Activated CD8-positive, alpha-beta T cell treated with anti-CD3 and anti-CD28 coated beads, Interleukin-2, amount 10 ng/mL, durations not matched to agents 7 days and 5 days (primary cell): ENCODE measurements at places on chromosomes 4 and X.

DNA sequence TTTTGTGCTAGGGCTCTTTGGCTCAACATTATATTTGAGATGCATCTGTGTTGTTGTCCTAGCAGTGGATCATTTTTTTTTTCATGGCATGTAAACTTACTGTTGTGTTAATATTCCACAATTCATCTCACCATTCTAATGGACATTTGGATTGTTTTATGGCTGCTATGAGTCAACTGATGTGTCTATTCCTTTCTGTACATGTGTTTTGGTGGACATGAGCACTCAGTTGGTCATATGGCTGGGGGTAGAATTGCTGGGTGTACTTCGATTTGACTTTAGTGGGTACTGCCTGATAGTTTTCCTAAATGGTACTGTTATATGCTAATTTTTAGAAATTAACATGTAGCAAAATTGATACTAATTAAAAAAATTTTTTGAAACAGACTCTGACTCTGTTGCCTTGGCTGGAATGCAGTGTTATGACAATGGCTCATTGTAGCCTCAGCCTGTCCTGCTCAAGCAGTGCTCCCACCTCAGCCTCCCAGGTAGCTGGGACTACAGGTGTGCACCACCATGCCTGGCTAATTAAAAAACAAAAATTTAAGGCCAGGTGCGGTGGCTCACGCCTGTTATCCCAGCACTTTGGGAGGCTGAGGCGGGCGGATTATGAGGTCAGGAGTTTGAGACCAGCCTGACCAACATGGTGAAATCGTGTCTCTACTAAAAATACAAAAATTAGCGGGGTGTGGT lies 9.0 kb downstream of the FAM193A start:
- DNase-seq: no peak

GRCh38 chr4:66187175-66187720 lies 517.0 kb upstream of the EPHA5 start:
- DNase-seq: no peak

GRCh38 chr4:103786014-103786413 lies 66.2 kb upstream of the TACR3 start:
- no peak for DNase-seq

GRCh38 chr4:155430895-155431795 lies 54.4 kb upstream of the MAP9 start:
- DNase-seq: no peak

DNA sequence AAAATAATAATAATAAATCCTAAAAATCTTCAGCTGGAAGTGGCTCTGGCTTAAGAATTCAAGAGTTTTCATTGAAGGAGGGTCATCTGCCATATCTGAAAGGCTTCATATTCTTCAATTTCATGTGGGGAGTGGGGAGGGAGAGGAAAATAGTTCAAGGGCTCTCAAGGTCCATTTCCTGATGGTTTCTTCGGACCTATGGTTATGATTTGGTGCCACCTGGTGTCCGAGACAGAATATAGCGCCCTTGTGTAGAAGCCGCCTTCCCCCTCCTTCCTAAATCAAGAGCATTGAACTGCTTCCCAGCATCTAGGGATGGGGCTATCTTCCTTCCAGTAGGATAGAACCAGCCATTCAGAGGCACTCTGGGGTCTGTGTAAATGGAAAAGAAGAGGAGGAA lies 34.3 kb downstream of the NLGN3 start:
- DNase-seq: peak; percentile 54

- DNase-seq: no peak
Observed at GRCh38 chr4:20065952-20066351, 185.8 kb upstream of the SLIT2 start.

DNA sequence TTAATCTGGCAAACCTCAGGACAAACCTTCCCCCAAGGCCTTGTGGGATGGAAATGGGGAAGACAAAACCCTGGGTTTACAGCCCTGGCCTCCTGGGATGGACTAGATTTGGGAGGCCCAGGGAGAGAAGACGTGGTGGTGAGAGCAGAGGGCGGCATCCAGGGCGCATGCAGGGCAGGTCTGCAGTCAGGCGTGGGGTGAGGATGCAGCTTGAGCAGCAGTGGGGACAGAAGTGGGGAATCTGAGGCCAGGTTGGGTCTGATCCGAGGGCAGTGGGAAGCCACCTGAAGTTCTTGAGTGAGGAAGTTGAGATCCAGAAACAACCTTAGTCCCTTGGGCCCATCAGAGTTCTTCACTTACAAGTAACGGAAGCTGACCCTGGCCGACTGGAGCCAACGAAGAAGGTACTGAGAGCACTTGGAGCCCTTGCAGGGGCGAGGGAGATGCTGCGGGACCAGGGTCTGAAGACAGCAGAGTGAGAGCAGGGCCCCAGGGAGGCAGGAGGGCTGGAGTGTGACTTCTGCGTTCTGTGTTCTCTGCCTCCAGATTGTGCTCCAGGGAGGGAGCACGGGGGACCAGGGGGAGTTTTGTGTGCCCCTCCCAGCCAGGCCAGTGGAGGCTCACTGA lies 42.0 kb upstream of the GPR78 start:
- no peak for DNase-seq

- DNase-seq: no peak
Observed at GRCh38 chr4:41429280-41429669, 108.7 kb upstream of the LIMCH1 start.

DNA sequence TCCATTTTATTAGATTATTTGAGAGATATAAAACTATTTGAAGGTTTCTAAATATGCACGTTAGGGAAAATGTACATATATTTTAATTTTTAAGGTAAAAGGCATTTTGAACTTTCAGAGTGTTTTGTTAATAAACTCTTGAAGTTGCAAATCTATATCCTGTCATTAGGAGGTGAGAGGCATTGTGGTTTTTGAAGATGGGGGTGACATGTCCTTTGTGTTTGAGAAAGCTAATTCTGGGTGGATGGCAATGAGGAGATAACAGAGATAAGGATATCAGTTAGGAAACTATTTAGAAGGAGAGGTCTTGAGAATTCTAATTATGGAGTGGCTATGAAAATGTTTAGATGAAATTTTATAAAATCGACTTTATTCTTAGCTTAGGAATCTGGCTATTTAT lies 6.1 kb downstream of the STIM2 start:
- DNase-seq: no peak

- no peak for DNase-seq
Observed at GRCh38 chr4:148396986-148397673, 45.1 kb downstream of the NR3C2 start.

DNA sequence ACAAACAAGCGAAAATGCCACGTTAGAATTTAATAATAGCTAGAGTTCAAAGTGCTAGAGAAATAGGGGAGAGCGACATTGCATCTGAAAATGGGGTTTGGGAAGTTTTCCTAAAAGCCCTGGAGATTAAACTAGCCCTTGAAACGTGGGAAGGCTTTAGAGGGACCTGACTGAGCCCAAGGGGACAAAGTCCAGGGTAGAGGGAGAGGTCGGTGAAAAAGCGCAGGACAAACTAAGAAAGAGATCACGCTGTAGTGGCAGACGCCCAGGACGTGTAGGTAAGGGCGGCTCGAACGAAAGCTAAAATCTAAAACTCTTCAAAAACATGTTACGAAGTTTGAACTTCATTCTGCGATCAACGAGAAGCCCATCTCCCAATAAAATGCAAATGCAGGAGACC lies 1.1 kb upstream of the ATP11C start:
- DNase-seq: no peak

GRCh38 chrX:42237956-42238355 lies 314.6 kb upstream of the CASK start:
- DNase-seq: no peak

DNA sequence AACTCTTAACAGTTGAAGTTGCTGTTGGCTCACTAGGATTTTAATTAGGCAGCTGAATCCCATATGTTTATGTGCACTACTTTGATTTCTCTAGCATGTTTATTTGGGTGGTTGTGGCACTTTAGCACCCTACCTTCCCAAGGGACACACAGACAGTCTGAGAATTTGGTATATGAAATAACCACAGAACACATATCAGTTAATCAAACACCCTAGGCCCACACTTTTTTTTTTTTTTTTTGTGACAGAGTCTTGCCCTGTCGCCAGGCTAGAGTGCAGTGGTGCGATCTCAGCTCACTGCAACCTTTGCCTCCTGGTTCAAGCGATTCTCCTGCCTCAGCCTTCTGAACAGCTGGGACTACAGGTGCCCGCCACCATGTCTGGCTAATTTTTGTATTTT lies 130.5 kb downstream of the DCK start:
- DNase-seq: no peak

DNA sequence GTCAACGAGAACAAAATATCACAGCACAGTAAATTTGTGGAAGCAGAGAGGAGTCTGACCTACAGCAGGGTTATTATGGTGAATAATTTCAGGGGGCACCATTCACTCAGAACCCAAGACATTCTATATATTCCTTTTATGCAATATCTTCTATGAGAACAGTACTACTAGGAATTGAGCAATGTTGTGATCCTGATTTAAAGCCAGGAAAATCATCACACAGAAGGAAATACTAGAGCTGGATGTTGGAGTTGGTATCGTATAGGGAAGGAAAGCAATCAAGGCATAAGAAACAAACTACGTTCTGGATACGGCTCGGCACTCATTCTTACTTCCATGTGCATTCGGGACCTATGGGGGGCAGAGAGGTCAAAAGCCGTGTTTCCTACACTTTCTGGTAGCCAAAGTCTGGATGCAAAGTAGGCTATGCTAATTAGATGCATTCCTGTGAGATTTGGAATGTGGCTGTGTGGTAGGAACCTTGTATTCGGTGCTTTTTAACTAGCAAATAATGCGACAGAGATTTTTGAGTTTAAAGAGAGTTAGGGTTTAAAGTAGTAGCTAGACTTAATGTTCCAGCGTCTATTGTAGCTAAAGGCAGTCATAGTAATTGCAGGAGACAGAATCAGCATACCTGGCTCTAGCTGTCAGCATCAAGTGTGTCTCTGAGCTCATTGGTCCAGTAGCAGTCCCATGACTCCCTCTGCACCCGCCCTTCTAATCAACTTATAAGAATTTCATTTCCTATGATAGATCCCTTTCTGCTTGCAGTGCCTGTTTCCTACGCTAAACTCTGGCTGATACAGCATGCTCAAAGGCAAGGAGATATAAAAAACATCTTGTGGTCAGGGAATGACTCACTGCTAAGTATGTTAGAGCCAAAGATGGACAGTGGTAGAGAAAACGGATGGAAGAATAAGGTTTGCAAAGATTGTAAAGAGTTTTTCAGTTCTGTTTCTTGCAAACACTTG lies 43.3 kb upstream of the PDGFC start:
- DNase-seq: no peak

DNA sequence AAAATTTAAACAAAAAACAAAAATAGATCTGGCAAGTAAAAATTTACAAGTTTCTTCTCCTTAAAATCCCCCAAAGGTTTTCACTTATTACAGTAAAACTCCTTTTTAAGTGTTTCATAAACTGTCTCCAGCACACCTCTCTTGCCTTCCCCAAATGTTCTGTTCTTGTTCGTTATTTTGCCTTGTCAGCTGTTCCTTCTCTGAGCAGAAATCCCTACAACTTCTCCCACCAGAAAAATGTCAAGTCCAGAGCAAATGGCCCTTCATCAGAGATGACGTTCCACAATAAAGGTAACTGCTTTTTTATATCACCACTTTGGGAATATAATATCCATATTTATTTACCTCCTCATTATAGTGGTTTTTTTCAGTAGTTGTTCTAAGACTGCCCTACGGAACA lies 432.1 kb downstream of the ADAM29 start:
- DNase-seq: no peak

DNA sequence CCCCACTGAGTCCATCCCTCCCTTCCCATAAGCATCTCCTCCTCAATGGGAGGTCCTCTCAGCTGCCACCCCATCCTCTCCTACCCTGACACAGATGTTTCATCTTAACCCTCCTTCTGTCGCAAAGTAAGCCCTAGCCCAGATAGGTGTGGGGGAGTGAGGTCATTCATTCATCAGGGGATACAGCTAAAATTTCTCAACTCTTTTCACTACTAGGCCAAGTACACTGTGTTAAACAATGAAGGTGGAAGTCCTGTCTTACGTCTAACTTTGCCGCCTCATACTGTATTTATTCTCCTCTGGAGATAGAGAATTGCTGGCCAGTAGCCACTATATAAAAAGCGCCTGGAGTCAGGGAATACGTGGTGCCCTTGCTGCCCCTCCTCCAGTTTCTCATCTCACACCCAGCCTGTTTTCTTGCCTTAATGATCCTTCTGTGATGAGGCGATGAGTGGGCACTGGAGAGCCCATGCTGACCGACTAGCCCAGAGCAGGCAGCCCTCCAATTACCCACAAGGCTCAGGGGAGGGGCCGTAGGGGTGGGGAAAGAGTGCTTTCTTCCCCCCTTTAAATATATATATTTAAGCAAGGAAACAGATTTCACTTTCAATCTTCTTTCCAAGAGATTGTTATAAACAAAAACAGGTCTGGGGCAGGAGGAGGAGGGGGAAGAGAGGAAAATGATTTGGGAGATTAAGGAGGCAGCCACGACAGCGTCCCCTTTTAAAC lies 149.5 kb downstream of the PJA1 start:
- DNase-seq: no peak
